Stimulated activated naive CD8-positive, alpha-beta T cell treated with anti-CD3 and anti-CD28 coated beads, Interleukin-15, amount 100 ng/mL, for 72 hours (primary cell): ENCODE measurements at places on chromosomes 11 and 22.

DNA sequence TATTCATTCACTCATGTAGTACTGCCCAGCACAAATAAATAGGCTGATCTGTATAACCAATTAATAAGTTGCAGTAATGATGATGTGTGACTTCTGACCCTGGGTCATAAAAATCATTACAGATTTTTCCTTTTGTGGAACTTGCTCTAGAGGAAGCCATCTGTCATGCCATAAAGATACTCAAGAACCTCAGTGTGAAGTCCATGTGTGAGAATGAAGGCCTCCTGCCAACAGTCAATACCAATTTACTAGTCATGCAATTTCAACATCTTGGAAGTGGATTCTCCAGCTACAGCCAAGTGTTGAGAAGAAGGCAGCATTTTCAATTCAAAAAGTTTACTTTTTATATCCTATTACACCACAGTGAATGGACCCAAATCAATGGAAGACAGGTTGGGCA, 435.6 kb upstream of the LRRC4C start:
- DNase-seq, result no peak

- no peak for DNase-seq
These were observed 38.4 kb downstream of the GRK3 start for GRCh38 chr22:25602916-25603315.

GRCh38 chr11:4095509-4096230, 1.1 kb downstream of the RRM1 start:
- DNase-seq, result no peak

GRCh38 chr11:134252346-134253187, 585 bp downstream of the THYN1 start:
- no peak for DNase-seq

- DNase-seq, result no peak
These were observed 425.3 kb upstream of the B3GAT1 start for GRCh38 chr11:134837166-134837886.

DNA sequence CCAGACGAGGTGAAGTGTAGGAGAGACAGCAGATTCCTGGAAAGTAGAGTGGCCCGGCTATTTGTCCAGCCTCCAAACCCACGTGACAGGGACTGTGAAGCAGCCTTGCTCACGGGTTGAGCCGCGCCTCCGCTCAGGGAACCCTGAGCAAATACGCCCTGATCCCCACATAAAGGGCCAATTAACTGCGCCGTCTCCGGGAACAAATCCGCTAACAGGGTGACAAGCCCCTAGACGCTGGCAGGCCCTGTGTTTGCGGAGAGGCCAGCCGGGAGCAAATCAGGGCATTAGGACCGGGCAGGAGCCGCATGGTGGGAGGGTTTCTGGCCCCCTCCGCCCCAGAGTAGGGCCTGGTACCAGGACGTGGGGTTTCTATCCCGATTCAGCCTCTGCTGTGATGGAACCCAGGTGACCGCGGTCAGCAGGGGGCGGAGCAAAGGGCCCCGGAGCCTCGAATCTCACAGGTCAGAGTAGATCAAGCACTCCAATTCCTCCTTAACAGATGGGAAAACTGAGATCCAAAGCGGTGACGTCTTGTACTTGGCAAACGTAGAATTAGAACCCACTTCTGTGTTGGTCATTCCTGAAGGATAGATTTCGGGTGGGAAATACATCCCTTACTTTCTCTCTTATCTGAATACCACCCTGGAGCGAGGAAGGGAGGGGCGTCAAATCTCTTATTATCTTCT, 2.0 kb upstream of the ROBO3 start:
- DNase-seq, result no peak

GRCh38 chr22:35837101-35837727, 119.5 kb downstream of the APOL5 start:
- no peak for DNase-seq

GRCh38 chr22:49197986-49198704, 629.5 kb downstream of the BRD1 start:
- DNase-seq, result no peak

- DNase-seq, result no peak
These were observed 667 bp downstream of the CD81 start for GRCh38 chr11:2377511-2378443.

GRCh38 chr11:36228689-36229088, 60.5 kb downstream of the COMMD9 start:
- no peak for DNase-seq

- peak; percentile 70 for DNase-seq
These were observed 39.6 kb downstream of the BCR start for GRCh38 chr22:23219822-23220484.

DNA sequence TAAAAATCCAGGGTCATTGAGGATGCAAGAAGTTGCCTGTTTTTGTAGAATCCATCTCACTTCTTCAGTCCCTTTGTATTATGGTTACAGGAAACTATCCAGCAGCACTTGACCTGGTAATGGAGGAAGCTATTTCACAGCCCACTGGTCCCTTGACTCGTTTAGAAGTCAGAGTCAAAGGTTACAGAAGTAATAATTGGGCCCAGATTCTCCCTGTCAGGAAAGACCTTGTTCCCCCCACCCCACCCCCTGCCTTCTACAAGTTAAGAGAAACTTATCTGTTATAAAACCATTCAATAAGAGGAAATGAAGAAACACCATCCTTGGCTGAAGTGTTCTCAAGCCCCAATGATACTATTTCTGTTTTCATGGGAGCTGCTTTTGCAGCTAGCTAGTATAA, 65.8 kb downstream of the CSTPP1 start:
- no peak for DNase-seq

GRCh38 chr11:38305682-38306081, 1707.6 kb upstream of the RAG2 start:
- DNase-seq, result no peak

GRCh38 chr11:15258433-15259165, 143.9 kb downstream of the INSC start:
- no peak for DNase-seq

DNA sequence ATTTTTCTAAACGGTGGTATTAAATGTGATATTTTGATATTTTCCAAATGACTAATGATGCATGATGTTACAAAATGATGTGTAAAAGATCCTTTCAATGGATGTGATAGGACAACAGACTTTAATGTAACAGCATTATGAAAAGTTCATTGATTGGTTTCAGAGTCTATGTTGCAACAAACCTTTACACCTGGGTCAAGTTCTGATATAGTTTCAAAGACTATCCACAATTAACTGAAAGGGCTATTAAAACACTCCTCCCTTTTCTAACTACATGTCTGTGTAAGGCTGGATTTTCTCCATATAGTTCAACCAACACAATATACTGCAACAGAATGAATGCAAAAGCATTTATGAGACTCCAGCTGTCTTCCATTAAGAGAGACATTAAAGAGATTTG, 35.7 kb downstream of the SMCO4 start:
- no peak for DNase-seq

DNA sequence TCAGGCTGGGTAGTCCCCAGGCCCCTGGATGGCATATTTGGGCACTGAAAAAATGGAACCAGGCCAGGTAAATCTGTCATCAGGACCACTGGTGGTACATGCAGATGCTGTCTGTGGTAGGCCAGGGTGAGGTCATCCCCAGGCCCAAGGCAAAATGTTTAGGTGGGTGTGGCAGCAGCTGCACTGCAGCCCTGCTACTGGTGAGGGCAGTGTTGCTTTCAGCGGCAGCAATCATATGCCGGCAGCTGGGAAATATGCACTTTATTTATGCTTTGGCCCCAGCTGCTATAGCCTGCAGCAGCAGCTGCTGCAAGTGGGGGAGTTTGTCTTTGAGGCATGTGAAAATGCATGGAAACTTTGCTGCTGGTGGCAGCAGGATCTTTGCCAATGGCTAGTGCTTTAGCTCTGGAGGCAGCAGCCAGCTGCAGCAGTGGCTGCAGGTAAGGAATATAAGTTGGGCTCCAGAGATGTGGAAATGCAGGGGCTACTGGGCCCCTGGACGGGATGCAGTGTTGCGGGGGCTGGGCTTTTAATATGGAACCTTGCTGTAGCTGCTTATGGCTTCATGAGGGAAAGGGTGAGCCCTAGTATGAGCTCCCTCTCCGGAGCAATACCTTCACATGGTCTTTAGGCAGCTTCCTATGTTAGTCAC, 365.7 kb upstream of the CADM1 start:
- DNase-seq, result no peak

- no peak for DNase-seq
These were observed 27.2 kb upstream of the A4GALT start for GRCh38 chr22:42747701-42748513.

DNA sequence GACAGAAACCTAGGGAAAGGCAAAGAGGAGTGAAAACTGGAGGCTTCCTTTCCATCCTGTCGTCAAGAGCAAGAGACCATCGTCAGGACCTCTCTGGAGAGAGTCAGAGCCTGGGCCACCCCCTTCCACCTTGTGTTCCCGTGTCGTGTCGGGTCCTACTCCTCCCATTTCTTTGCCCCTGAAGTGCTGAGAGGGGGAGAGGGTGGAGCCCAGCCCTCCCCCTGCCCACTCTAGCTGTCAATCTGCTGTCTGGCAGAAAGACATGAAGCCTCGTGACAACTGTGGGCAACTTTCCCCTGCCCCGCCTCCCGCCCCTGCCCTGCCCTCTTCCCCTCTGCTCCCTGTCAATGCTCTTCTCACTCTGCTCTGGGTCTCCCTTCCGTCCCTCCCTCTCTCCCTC, 20.6 kb downstream of the ANKK1 start:
- no peak for DNase-seq

GRCh38 chr11:56783448-56784041, 35.0 kb upstream of the OR9G4 start:
- peak; percentile 1 for DNase-seq

DNA sequence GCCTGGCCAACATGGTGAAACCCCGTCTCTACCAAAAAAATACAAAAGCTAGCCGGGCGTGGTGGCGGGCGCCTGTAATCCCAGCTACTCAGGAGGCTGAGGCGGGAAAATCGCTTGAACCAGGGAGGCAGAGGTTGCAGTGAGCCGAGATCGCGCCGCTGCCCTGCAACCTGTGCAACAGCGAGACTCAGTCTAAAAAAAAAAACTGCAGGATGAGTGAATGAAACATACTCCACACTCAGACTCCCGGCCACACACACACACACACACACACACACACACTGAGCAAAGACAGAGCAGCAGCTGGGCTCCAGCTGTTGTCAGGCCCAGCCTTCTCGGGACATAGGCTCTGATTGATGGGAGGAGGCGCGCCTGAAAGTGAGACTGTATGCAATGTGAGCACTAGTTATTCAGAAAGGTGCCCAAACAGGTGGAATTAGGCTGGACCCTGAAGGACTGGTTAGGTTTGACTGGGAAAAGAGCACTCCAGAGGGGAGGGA, 1.5 kb upstream of the PLEKHA7 start:
- no peak for DNase-seq

DNA sequence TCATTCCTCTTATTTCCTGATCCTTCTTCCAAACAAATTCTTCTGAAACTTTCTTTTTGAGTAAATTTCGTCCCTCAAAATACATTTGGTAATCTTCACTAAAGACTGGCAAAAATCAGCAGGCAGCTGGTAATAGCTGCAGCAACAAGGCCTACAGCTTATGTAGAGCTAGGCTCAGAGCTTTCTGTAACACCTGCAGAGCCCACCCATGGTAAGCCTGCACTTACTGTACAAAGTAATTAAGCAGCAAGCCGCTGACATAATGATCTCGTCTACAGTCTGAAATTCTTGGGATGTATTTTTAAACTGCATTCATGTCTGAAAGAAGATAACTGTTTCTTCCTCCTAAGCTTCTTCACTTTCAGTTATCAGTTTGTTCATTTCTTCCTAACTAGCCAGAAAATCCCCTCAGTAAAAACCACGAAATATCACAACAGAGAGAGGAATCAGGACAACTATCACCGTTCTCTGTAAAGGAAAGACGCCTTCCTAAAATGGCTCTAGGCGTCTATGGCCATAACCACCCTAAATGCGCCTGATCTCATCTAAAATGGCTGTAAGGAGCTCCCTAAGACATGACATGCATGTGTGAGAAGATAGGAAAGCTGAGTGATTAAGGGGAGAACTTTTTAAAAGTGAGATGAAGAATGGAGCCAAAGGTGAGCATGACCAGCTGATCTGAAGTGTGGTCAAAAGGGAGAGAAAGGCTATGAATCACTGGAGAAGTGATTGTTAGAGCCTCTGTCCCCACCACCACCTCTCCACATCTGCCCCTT, 56.2 kb downstream of the DENND5A start:
- peak; percentile 22 for DNase-seq

- DNase-seq, result no peak
These were observed 1080.8 kb downstream of the BRD1 start for GRCh38 chr22:48746789-48747425.

- no peak for DNase-seq
These were observed 95.9 kb downstream of the CADM1 start for GRCh38 chr11:115408036-115408921.
